Fibroblast of lung (primary cell): ENCODE measurements at places on chromosomes 13 and 19. TPM values are rescaled to one million over a fixed set of nuclear protein-coding genes. Genes with fewer than 3 reads are reported as not detected.

Gene CGB1
- not detected in 2 replicates for total RNA-seq

Gene CPAMD8
- total RNA-seq, result 0.51 and 1.7 TPM in 2 replicates

DNA sequence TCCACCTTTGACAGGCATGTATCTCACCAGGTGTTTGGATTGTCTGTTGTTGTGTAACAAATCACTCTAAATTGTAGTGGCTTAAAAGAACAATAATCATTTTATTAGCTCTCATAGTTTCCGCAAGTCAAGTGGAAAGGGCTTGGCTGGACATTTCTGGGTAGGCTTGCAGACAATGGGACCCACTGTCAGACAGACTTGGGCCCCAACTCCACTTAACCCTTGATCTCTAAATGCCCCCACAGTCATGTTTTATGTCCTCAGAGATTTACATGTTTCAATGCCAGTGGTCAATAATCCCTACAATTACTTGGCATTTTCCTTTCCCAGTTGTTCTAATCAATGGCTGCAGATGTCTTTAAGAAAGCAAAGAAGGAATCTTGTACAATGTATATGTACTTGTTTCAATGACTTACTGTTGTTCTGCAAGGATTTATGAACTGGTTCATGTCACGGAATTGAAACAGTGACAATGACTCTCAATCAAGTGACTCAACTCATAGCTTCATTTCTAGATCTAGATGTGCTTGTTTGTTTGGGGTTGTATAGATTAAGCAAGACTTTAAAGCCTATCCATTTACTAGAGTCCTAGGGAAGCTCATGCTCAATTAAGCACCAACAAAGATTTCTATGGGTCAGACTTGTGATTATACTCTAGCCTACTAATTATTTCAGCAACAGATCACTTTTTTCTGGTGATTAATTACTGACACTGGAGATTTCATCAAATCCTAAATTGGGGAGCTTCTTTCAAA, 510.1 kb upstream of the NBEA start:
- no peak for DNase-seq

- DNase-seq, result no peak
Observed at GRCh38 chr13:104996022-104996421, 1539.4 kb downstream of the EFNB2 start.

Gene FAM124A
- 2.6 and 4.8 TPM in 2 replicates for total RNA-seq

Gene CGB2
- not detected in 2 replicates for total RNA-seq

Gene ERICH6B
- not detected in 2 replicates for total RNA-seq

DNA sequence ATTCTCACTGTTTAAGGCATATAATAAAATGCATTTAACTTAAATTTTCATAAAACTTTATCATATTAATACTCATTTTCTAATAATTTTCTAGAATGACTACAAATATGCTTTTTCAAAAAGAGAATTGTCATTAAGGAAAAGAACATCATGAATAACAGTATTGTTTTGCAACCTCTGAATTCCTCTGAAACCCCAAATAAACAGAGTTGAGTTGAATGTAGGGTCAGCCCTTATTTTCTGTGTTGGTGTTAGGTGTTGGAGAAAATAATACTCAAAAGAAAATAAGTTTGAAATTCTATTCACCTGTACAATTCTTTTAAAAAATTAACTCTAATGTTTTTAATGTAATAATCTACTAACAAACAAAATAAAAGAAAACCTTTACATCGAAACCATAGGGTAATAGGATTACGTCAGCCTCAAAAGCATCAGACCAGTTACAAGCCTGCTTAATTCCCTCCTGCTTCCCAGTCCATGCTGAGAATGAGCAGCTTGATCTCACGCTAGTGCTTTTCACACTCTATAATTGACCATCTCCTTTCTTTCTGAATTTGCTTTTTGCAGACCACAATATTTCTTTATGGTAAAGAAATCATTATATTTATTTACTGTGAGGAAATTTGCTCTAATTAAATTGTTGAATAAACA, 160.9 kb downstream of the PCDH9 start:
- DNase-seq, result no peak

DNA sequence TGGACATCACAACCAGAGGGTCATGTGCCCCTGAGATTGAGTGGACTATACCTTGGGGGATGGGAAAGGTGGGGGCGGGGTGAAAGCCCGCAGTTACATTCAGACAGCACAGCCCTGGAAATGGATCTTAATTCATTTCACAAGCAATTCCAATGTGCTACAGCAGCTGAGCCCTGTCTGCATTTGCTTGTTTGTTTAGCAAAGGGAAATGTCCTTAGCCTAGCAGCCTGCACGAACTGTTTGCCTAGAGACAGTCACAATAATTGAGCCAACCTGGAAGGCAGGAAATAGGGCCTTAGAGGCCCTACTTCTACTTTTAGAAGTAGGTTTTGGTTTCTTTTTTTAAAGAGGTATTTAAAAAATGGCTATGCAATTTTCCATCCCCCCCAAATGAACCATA, 177.3 kb upstream of the KL start:
- DNase-seq, result peak; percentile 72

DNA sequence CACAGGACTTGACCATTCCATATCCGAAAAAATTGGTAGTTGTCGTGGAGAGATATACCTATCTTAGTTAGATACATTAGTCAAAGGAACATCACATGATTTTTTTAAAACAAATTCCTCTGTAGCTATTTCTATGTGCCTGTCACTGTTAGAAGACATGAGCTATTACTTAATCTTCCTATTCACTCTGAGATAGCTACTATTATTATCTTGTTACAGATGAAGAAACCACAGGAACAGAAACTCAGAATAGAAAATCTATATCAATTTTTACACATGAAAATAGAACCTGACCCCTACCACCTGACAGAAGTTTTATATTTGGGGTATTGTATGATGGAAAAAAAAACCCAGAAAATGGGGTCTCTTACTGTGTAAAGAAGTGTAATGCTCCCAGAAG, 68.9 kb upstream of the TDRD3 start:
- DNase-seq, result no peak

Gene POU2F2
- under 0.01 and 0.17 TPM in 2 replicates for total RNA-seq

Gene CPB2
- not detected in 2 replicates for total RNA-seq

DNA sequence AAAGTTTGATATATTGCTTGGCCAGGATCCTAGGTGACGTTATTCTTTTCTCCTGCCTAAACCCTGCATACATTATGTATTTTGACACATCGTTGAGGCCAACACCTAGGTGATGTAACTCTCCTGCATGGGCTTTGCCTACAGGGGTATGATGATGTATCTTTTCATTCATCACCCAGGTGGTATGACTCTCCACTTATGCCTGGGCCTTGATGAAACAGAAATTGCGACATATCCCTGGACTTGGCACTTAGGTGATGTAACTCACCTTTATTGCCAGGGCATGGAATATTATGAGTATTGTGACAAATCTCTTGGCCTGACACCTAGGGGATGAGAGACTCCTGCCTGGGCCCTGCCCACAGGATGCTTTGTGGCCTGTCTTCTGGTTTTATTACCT, 18.5 kb upstream of the ZNF681 start:
- DNase-seq, result no peak

DNA sequence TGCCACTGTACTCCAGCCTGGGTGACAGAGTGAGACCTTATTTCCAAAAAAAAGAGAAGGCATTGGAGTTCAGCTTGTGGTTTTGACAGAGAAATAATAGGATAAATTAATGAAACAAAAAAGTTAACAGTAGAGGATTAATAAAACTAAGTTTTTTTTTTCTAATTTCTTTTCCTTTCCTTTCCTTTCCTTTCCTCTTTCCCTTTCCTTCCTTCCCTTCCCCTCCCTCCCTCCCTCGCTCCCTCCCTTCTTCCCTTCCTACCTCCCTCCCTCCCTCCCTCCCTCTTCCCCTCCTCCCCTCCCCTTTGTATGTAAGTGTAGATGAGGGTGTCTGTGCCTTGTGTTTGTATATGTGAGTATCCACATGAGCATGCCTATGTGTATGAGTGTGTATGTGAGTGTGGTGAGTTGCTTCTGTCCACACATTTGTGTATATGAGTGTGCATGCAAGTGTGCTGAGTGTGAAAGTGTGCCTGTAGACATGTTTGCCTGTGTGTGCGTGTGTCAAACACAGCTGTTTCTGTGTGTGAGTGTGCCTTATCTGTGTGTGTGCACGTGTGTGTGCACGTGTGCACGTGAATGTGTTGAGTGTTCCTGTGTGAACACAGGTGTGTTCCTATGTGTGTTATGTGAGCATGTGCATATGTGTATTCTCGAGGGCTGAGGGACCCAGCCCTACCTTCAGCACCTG, 12.5 kb upstream of the MZF1 start:
- DNase-seq, result no peak

DNA sequence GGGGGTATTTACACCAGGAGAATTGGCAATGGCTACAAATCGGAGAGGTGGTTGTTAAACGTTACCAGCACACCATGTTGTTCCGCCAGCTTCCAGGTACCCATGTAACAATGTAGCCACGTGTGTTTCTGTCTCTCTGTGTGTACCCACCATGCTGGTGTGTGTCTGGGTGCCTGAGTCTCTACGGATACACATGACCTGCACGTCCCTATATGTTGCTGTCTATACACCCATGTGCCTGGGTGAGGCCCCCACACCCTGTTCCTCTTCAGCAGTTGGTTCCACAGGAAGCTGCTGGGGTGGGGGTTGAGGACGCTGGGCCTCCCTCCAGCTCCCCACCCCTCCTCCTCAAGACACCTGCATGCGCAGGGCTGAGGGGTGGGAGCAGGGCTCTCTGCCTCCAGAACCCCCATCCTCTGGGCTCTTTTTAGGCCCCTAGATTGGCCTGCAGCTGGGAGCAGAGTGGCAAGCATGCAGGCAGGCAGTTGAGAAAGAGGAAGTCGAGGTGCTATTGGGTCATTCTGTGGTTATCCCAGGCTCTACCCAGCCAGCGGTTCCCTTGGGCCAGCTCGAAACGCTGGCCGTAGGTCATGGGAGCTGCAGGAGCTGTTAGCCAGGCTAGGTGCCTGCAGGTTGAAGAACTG, at the start of gene ARHGEF18:
Gene ARHGEF18, plus strand, starts transcription at position 351 of the 644 bp plus-strand sequence. CDS start 13,954 bp downstream, outside the sequence.
- no peak for DNase-seq

Gene FTL
- 6,440 and 8,266 TPM in 2 replicates for total RNA-seq

Gene HIPK4
- 0.17 and 0.26 TPM in 2 replicates for total RNA-seq

DNA sequence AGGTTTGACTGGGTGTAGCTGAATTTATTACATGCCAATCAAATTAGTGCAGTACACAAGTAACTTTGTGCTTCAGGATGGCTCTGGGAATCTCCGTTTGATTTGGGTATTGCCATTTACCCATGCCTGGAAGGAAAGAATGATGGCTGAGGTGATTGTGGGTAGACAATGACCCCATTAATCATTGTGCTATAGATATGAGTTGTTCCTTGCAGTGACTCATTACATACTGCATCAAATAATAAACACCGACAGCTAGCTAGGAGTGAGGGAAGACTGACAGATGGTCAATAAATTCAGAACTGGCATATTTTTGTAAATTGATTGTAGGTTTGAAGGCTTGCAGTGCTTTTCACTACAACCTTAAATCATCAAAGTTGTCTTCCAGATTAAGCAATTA, 1069.5 kb downstream of the DIAPH3 start:
- peak; percentile 34 for DNase-seq

GRCh38 chr19:30640252-30640965, 268.2 kb downstream of the ZNF536 start:
- no peak for DNase-seq

Gene ZNF837
- 1.5 and 1.8 TPM in 2 replicates for total RNA-seq

Gene GAPDHS
- total RNA-seq, result not detected in 2 replicates

DNA sequence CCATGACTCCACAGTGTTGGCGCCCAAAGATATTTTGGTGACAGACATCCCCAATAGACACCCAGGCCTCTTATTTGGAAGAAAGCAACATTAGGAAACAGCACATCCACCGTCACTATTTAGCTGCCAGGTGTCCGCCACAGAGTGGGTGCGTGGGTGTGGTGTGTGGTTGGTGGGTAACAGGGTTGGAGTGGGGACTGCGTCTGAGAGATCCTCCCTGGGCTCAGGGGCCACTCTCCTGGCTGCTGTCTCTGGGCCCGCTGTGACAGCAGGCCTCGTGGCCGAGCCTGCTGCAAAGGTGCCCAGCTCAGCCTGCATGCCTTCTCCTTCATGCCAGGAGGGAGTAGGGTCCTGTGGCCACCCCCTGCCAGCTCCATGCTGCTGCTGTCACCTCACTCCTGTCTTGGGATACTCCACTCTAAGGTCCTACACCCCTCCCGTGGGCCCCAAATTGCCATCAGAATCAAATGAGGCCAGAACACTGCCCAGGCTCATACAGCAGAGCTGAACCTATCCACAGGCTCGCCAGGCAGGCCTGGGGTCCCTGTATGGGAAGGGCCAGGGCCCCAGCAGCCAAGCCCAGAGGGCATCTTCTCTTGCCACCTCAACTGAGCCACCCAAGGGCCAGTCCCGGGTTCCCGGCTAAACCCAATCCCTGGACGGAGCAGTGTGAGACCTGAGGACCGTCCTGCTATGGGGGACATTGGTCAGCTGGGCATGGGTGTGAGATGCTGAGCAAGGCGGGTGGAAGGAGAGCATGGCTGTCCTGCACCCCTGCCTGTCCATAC, 24.7 kb upstream of the TIMM44 start:
- DNase-seq, result no peak

GRCh38 chr19:31340042-31341025, 8.9 kb downstream of the TSHZ3 start:
- peak; percentile 89 for DNase-seq

Gene DIRAS1
- total RNA-seq, result 11.3 and 19.0 TPM in 2 replicates

Gene OXGR1
- not detected in 2 replicates for total RNA-seq

Gene FUT2
- under 0.01 TPM in 1 of 2 replicates, not detected in the other for total RNA-seq

GRCh38 chr13:31543190-31543589, 196.1 kb upstream of the RXFP2 start:
- no peak for DNase-seq

Gene PRODH2
- total RNA-seq, result not detected in 2 replicates

- no peak for DNase-seq
Observed at GRCh38 chr19:11061952-11062351, 27.3 kb upstream of the LDLR start.

GRCh38 chr13:114211446-114212157, 23.1 kb upstream of the CDC16 start:
- no peak for DNase-seq

Gene RNF113B
- not detected in 2 replicates for total RNA-seq

GRCh38 chr19:15780610-15781418, 6.6 kb upstream of the OR10H5 start:
- DNase-seq, result no peak

- no peak for DNase-seq
Observed at GRCh38 chr13:94947965-94948371, 235.6 kb upstream of the SOX21 start.

DNA sequence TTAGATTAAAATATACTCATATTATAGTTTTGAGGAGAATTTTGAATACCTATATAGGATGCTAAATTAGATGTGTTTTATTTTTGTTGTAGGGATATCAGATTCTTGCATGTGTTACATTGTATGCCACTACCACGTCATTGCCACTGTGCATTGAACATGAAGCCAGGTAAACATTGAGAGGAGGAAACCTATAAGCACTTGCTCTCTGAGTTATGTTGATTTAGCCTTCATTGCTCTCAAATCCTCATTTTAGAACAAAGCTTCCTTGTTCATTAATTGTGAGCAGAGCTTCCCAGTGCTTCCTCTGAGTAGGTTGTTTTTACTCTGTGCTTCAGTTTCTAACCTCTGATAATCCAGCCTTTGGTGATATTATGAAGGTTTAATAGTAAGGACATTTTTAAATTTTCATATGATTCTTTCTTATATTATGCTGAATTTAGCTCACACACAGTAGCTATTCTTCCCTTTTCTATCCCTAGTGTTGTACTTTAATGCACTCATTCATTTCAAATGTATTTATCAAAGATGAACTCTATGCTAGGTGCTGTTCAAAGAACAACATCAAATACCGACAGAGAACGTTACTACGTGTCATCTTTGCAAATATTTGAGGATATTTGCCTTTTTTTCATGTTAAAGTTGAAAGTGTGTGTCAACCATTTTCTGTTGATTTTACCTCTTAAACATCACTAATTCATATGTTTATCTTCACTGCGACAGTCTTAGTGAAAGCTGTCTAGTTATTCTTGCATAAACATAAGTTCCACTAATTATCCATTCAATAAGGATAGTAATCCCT, 1448.0 kb upstream of the MIR17HG start:
- DNase-seq, result no peak

Gene ZNF888
- total RNA-seq, result 2.6 and 4.3 TPM in 2 replicates
